ENCODE measurements at places on chromosomes 5 and 9. TPM values are rescaled to one million over a fixed set of nuclear protein-coding genes. Genes with fewer than 3 reads are reported as not detected.

DNA sequence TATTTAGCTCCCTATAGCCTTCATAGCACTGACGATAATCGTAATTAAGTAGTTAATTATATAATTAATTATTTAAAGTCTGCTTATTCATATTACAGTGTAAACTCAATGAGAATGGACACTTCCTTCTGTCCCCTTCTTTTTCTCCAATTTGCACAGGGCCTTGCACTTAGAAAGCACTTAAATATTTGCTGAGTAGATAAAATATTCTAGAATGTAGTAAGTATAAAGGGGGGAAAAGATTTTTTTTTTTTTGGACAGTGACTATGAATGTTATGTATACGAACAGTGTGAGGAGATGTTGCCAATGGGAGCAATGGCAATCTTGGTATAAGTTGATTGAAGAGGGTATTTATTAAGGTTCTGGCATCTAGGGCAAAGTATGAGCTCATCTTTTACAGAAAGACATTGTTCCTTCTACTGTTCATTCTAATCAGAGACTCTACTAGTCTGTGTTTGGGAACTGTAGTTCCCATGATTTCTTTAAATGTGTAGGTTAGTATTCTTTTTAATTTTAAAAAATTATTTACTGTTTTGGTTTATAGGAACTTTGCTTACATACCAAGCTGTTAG is 49.4 kb downstream of the YTHDC2 start:
- H3K4me1 ChIP-seq = no peaks in the 10 kb centered on the region
- H3K27ac ChIP-seq = no peak overlapping the region
- DNase-seq = no peak

DNA sequence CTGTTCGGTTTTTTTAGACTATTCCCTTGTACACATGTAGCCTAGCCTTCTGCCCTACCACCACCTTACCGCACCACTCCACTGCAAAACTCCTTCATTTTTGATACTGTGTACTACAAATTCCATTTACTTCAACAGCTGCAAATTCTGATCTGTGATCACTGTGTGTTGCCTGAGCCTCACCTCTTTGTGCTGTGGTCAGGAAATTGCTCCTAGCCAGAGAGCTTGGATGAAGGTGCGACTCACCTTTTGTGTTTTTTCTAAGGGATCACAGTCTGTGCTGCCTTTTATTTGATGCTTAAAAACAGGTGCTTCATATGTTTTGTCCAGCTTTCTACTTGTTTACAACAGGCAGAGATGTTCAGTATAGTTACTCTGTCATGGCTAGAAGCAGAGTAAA is 31.5 kb downstream of the CSNK1G3 start:
- peaks cover 19% of the 10 kb centered on the region for H3K4me1 ChIP-seq
- H3K27me3 ChIP-seq = no peaks in the 10 kb centered on the region
- peak overlapping the region; percentile 11 for H3K27ac ChIP-seq
- no peak for DNase-seq

- H3K36me3 ChIP-seq = no peaks in the 10 kb centered on the region
- H3K27me3 ChIP-seq = peaks cover 43% of the 10 kb centered on the region
- H3K4me1 ChIP-seq = no peaks in the 10 kb centered on the region
- DNase-seq = no peak
- H3K4me3 ChIP-seq = no peak overlapping the region
Observed at GRCh38 chr5:176771102-176771845, 39.1 kb upstream of the UNC5A start.

GRCh38 chr5:174358276-174358675 is 312.8 kb downstream of the NSG2 start:
- no peak for DNase-seq
- no peak overlapping the region for H3K4me3 ChIP-seq
- no peak overlapping the region for H3K27ac ChIP-seq

DNA sequence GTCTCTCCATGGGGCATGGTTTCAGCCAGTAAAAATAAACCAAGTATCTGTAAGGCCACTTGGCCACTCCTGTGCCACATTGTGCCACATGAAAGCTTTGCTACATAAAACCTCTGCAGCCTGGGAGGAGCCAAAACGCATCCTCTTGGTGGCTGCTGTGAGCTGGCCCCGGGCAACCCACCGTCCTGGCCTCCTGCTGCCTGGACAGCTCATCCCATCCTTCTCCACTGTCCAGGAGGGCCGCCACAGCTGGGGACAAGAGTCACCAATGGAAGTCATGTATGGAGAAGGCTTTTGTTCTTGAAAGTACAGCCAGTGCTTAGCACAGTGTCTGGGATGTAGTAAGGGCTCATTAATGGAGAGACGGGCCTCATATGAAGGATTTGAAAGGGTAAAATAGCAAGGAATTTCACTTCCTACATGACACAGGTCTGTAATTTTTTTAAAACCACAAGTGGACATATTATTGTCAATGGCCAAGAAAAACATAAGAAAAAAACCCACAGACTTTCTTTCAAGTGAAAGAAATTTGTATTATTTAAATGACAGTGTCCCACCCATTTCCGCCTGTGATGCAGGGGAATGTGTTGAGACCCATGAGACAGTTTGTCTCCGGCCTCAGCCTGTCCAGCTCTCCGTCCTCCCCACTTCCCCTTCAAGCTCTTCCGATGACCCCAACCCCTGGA is 6.6 kb downstream of the PTGES start:
- no peaks in the 10 kb centered on the region for H3K36me3 ChIP-seq
- no peak overlapping the region for H3K27ac ChIP-seq
- no peak for DNase-seq
- H3K27me3 ChIP-seq = peaks cover 3% of the 10 kb centered on the region

DNA sequence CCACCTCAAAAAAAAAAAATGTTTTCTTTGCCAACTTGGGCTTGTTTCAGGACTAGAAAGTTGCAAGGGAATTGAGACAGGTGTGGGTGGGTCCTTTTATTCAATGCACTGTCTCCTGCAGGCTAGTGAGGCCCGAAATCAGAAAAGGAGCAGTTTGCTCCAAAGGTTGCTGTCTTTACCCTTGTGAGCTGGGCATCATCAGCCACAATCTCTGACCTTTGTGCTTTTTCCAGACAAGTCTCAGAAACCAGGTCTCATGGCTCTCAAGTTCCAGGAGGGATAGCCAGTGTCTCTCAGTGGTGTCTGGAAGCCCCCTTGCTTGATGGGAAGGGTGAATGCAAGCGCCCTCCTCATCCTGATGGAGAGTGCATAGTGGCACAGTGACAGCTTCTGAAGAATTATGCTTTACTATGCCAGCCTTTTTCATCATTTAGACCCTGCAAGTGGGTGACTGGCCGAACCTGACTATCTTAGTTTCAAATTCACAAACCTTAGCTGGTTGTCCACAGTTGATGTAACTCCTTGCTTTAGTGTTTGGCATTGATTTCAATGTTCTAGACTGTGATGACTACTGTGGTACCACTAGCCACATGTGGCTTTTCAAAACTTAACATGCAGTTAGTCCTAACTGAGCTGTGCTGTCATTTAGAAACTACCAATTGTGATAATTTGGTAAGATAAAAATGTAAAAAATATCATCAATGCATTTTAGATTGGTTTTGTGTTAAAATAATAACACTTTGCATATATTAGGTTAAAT is 468.6 kb downstream of the GADD45G start:
- no peak for DNase-seq
- no peaks in the 10 kb centered on the region for H3K4me1 ChIP-seq
- no peak overlapping the region for H3K27ac ChIP-seq
- peaks cover 28% of the 10 kb centered on the region for H3K27me3 ChIP-seq
- H3K36me3 ChIP-seq = no peaks in the 10 kb centered on the region

GRCh38 chr5:17305964-17306725 is 88.7 kb downstream of the BASP1 start:
- H3K4me1 ChIP-seq = peaks cover 20% of the 10 kb centered on the region
- peak overlapping the region; percentile 89 for H3K27ac ChIP-seq
- H3K27me3 ChIP-seq = peaks cover 20% of the 10 kb centered on the region
- peak overlapping the region; percentile 48 for H3K4me3 ChIP-seq
- peak; percentile 19 for DNase-seq
- no peaks in the 10 kb centered on the region for H3K36me3 ChIP-seq

DNA sequence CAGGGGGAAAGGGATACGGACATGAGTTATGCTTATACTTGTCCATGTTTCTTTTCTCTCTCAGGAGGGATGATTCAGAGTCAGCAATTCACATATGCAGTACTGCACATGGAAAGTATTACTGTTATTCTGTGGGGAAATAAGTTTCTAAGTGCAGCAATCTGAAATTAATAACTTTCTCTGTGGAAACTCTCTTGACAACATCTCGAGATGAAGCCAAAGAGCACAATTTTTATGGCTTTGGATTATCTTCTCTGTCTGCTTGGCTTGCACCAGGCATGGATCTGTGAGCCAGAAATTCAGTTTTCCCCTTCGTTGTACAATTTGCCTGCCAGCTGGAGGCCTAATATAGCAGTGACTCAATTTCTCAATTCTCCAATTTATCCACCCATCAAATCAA is 2.5 kb upstream of the NDFIP1 start:
- H3K4me1 ChIP-seq = peaks cover 23% of the 10 kb centered on the region
- no peak overlapping the region for H3K27ac ChIP-seq
- no peak overlapping the region for H3K4me3 ChIP-seq
- DNase-seq = no peak

- H3K4me3 ChIP-seq = no peak overlapping the region
- H3K27me3 ChIP-seq = no peaks in the 10 kb centered on the region
- no peaks in the 10 kb centered on the region for H3K36me3 ChIP-seq
- H3K4me1 ChIP-seq = no peaks in the 10 kb centered on the region
Observed at GRCh38 chr5:59863777-59864176, 29.7 kb downstream of the PDE4D start.

DNA sequence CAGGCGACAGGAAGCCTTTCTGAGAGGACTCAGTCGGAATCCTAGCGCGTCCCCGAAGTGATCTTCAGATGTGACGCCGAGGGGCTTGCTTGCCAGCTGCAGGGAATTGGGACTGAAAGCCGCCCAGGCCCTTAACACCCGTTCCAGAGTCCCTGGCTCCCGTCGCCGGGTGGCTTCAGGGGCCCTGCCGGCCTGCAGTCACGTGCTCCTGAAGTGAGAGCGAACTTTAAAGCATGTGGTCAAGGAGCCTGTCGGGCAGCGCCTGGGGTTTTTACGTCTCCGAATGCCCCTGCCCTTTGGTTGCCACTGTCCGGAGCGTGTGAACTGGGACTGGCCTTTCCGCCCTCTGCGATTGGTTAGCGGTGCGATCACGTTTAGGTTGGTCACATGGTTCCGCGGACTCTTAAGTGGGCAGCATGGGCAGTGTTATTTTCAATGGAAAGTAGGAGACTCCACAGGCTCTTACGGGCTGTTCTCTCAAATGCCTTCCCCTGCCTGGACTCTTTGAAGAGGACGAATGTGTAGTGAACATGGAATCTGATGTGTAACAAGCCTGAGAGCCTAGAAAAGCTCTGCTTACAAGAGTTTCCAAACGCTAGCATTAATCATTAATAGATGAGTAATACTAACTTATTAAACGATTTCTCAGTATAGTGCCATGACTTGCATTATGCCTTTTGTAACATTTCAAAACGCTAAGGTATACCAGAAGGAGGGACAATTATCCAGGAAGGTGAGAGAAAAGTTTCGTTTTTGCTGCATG is 1.9 kb downstream of the VLDLR start:
- DNase-seq = peak; percentile 23
- peaks cover 2% of the 10 kb centered on the region for H3K4me1 ChIP-seq

CAMK2A gene
- not detected for total RNA-seq

DAPK1 gene
- 228 TPM for total RNA-seq

CFAP157 gene
- total RNA-seq = 1.3 TPM

ZNF189 gene
- 31.4 TPM for total RNA-seq

PCDHA5 gene
- total RNA-seq = 4.4 TPM

NAA35 gene
- 37.3 TPM for total RNA-seq
